ENCODE measurements at places on chromosomes 13 and 19. TPM values are rescaled to one million over a fixed set of nuclear protein-coding genes. Genes with fewer than 3 reads are reported as not detected.

Gene OVOL3
- polyA plus RNA-seq, result not detected

Gene ZNF525
- 8.1 TPM for polyA plus RNA-seq

Gene EXOC3L2
- 3.0 TPM for polyA plus RNA-seq

Gene IRGC
- not detected for polyA plus RNA-seq

Gene FBN3
- 14.4 TPM for polyA plus RNA-seq

Gene ELAVL3
- polyA plus RNA-seq, result not detected

Gene NEK3
- polyA plus RNA-seq, result 20.0 TPM

Gene ZNF98
- not detected for polyA plus RNA-seq

Data from hindlimb muscle (tissue), 1 donor.